Umbilical cord (tissue), 2 donors: ENCODE measurements at places on chromosomes 12 and 14.

- DNase-seq, result no peak
Observed at GRCh38 chr12:93848523-93849101, 171.4 kb downstream of the CRADD start.

DNA sequence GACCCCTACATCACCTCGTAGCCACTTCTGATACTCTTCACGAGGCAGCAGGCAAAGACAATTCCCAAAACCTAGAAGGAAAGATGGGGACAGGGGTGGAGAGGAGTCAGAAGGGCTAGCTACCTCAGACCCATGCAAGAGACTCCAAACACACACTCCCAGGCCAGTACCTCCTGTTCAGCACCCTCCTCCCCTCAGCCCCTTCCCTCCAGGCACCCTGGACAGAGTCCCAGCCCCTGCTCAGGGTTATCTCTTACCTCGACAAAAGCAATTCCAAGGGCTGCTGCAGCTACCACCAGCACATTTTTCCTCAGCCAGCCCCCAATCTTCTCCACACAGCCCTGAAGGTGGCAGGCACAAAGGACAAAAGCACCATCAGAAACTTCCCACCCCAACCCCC lies 3.3 kb downstream of the CD63 start:
- DNase-seq, result no peak

DNA sequence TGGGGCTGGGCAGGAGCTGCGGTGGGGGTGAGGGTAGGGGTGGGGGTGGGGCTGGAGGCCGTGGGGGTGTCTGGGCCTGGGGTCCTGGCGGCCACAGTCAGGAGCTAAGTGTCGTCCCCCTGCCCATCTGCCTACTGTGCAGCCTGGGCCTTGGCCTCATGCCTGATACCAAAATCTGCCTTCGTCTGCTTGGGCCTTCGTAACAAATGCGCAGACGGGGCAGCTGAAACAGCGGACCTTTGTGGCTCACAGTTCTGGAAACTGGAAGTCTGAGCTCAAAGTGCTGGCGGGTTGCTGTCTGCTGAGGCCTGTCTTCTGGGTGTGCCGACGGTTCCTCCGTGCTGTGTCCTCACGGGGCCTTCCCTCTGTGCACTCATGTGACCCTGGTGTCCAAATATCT lies 61.7 kb downstream of the KIF26A start:
- DNase-seq, result no peak

GRCh38 chr12:1855241-1855640 lies 34.9 kb downstream of the LRTM2 start:
- no peak for DNase-seq

GRCh38 chr12:14621826-14622225 lies 54.1 kb upstream of the PLBD1 start:
- no peak for DNase-seq

- DNase-seq, result no peak
Observed at GRCh38 chr12:83537428-83538053, 850.8 kb downstream of the TMTC2 start.

- no peak for DNase-seq
Observed at GRCh38 chr14:91126761-91127160, 12.9 kb downstream of the DGLUCY start.

DNA sequence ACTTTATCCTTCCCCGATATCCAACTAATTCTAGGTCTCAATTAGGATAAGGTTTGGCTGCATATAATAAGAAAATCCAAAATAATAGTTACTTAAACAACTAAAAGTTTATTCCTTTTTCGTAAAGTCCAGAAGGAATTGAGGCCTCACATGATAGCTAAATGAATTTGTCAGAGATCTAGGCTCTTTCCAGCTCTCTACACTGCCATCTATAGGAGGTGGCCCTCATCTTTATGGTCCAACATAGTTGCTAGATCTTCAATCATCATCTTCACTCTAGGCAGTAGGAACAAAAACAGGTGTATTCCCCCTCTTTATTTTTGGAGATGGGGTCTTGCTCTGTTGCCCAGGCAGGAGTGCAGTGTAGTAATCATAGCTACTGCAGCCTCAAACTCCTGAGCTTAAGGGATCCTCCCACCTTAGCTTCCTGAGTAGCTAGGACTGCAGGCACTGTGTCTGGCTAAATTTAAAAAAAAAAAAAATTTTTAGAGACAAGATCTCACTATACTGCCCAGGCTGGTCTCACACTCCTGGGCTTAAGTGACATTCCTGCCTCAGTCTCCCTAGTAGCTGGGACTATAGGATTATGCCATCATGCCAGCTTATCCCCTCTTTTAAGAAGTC lies 46.5 kb upstream of the SAV1 start:
- DNase-seq, result peak; percentile 7

GRCh38 chr12:84862186-84862585 lies 50.4 kb downstream of the SLC6A15 start:
- no peak for DNase-seq

GRCh38 chr12:41917938-41918341 lies 226.7 kb downstream of the GXYLT1 start:
- DNase-seq, result peak; percentile 71

DNA sequence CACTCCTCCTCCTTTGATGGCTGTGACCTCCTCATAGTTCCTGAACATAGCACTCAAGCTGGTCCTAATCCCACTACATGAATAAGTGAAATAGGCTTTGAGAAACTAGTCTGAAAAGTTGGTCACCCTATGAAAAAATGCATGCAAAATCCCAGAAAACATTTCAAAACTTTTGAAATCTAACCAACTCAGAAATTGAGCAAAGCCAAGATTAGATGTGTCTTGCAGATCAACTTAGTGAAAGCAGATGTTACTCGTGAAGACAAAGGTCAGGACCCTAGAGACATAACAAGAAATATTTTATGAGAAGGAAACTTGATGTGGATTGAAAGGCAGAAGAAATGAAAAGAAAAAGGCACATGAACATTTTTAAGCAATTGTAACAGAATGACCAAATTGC lies 63.3 kb downstream of the TSHR start:
- peak; percentile 63 for DNase-seq

GRCh38 chr14:53620317-53620716 lies 336.3 kb downstream of the BMP4 start:
- DNase-seq, result peak; percentile 62

DNA sequence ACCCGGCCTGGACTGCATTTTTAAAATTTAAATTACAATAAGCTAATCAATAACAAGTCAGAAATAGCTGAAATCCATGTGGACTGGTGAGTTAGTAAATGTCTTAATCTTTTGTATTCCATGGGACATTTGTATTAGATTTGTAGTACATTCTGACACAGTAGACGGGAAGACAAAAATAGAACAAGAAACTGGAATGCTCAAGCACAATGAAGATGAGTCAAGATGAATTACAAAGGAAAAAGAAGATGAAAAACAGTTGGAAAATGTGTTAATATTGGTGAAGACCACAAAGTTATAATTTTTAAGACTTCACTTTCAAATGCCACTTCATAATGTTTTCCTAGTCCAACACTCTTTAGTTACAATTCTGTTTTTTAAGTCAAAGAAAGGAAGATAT lies 97.8 kb upstream of the FERMT2 start:
- DNase-seq, result no peak

DNA sequence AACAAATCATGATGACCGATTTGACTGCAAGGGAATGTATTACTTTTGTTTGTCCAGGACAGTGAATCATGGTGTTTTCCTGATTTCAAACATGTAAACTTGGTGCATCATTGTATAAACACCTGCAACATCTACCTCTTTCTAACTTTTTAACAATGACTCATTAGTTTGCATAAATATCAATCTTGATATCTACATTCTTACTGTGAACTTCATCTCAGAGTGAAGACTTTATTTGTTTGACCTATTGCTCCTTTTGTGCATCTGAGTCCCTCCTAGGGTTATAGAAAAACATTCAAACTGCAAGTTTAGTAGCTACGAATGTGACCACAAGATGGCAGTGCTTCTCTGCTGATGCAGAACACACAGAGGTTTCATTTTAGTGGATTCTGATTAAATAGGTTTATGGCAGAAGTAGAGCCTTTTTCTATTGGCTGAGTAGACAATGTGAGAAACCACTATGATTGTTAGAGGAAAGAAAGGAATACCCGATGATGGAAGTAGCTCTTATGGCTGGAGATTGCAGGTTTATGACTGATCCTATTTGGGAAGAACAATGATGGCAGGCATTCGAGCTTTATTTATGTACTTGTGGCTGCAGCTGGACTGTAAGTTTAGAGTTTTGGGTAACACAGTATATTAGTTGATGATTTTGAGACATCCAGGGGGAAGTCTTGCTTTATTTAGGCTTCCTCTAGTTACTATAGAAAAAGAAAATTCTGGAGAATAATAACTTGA lies 244.2 kb upstream of the OR4E1 start:
- DNase-seq, result peak; percentile 63

GRCh38 chr14:64772397-64772950 lies 68.2 kb downstream of the PLEKHG3 start:
- DNase-seq, result no peak

DNA sequence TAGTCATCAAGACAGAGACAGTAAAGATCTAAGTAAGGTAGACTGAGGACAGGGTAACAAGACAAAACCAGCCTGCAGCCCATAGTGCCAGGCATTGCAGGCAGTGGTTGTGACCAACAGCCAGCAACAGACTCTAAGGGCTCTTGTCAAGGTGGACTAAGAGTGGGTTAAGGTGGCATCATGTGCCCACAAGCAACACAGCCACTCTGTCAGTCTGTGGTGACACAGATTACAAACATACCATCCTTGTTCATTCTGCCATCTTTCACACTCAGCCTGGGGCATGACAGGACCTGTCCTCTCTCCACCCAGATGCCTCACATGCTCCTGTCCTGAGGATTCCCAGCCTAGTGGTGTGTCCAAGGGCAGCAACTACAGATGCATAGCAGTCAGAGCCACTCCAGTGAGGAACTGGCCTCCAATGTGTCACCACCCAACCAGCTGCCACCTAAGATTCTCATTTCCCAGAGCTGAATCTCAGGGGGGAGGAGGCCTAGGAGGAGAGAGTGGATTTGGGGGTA lies 28.3 kb downstream of the VDR start:
- DNase-seq, result no peak

DNA sequence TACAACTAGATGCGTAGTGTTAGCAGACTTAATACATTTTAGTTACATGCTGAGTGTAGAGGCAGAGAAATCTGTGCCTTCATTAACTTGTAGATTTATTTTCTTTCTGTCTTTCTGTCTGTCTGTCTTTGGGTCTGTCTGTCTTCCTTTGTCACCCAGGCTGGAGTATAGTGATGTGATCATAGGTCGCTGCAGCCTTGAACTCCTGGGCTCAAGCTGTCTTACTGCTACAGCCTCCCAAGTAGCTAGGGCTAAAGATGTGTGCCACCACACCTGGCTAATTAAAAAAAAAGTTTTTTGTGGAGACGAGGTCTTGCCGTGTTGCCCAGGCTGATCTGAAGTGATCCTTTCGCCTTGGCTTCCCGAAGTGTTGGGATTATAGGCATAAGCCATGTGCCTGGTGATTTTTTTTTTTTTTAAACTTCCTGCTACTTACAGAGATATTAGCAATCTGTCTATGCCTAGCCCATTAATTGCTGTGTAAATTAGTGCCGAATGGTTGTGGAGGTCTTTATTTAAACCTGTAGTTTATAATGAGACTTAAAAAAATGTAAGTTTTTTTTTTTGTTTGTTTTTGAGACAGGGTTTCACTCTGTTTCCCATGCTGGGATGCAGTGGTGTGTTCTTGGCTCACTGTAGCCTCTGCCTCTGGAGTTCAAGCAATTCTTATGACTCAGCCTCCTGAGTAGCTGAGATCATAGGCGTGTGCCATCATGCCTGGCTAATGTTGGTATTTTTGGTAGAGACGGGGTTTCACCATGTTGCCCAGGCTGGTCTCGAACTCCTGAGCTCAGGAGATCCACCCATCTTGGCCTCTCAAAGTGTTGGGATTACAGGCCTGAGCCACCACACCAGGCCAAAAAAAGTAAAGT lies 22.8 kb downstream of the ERC1 start:
- no peak for DNase-seq

- DNase-seq, result no peak
Observed at GRCh38 chr12:27297566-27297965, 35.1 kb upstream of the BMAL2 start.

DNA sequence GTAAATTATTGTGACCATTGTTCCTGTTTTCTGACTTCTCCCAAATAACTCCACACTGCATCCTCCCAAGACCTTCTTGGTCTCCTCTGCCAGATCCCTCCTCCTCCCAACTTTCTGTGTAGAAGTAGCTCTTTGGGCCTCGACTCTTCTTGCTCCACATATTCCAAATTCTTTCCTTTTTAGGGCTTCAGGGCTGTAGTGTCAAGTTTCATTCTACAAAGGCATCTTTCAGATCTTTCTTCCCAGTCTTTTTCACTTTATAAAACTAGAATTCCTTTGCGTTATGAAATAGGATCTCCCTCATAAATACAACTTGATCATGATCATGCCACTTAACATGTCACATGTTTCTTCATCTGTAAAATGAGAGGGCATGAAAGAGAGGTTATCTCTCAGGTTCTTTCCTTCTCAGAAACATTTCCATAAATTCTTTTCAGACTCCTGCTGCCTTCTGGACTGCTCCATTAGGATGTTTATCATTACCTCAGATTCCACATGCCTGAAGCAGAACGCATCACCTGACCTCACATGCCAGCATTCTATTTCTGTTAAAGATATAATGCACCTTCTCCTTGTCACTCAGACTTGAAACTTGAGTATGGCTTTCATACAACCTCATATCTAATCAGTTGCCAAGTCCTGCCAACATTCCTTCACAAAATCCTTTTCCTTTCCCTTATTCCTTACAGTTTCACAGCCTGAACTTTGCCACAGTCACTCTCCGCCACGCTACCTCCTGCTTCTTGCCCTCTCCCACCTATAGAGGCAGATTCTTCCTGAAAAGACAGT lies 8.5 kb downstream of the SLC38A1 start:
- peak; percentile 79 for DNase-seq

GRCh38 chr14:87030197-87030596 lies 962.8 kb downstream of the GALC start:
- no peak for DNase-seq

DNA sequence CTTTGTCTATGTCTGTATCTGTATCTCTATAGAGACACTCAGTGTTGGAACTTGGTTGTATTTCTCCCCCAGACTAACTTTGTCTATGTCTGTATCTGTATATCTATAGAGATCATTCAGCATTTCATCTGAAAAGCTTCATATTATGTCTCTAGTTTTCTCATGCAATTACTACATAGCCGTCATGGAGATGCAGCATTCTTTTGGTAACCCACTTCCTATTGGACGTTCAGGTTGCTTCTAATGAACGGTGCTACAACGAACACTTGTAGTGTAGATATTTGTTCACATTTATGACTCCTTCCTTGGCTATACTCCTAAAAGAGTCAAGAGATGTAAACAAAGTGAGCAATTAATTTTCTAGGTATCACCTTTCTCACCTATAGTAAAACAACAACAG lies 81.5 kb upstream of the KCNA1 start:
- DNase-seq, result no peak

GRCh38 chr14:24849471-24849870 lies 200.5 kb downstream of the STXBP6 start:
- DNase-seq, result no peak

- DNase-seq, result peak; percentile 94
Observed at GRCh38 chr12:26126340-26127284, 1.8 kb upstream of the BHLHE41 start.

- no peak for DNase-seq
Observed at GRCh38 chr14:68262567-68262966, 443.0 kb downstream of the RAD51B start.
